H1 (cell line): ENCODE measurements at places on chromosomes 5 and 9.

GRCh38 chr5:14357441-14357840 is 214.3 kb downstream of the TRIO start:
- peak; percentile 52 for DNase-seq
- H3K27ac ChIP-seq: no peak overlapping the region
- peaks cover 5% of the 10 kb centered on the region; the same call in 1 of the 2 replicates for H3K36me3 ChIP-seq
- H3K27me3 ChIP-seq: no peaks in the 10 kb centered on the region
- H3K4me3 ChIP-seq: peak overlapping the region; percentile 7; the same call in 1 of the 2 replicates
- peaks cover 11% of the 10 kb centered on the region for H3K4me1 ChIP-seq

GRCh38 chr5:142929587-142929986 is 159.4 kb downstream of the ARHGAP26 start:
- H3K36me3 ChIP-seq: no peaks in the 10 kb centered on the region; the same call in 1 of the 2 replicates
- no peak overlapping the region for H3K4me3 ChIP-seq
- no peaks in the 10 kb centered on the region; the same call in 1 of the 2 replicates for H3K4me1 ChIP-seq
- no peaks in the 10 kb centered on the region for H3K27me3 ChIP-seq
- H3K27ac ChIP-seq: no peak overlapping the region

- DNase-seq: no peak
- H3K27me3 ChIP-seq: no peaks in the 10 kb centered on the region
- no peaks in the 10 kb centered on the region for H3K36me3 ChIP-seq
- no peaks in the 10 kb centered on the region; the same call in 1 of the 2 replicates for H3K4me1 ChIP-seq
These were observed 181.7 kb upstream of the S1PR3 start for GRCh38 chr9:88809355-88810161.

GRCh38 chr9:84823421-84824271 is 154.1 kb downstream of the NTRK2 start:
- no peaks in the 10 kb centered on the region for H3K27me3 ChIP-seq
- no peaks in the 10 kb centered on the region for H3K4me1 ChIP-seq
- no peak for DNase-seq
- H3K27ac ChIP-seq: no peak overlapping the region
- no peaks in the 10 kb centered on the region; the same call in 1 of the 2 replicates for H3K36me3 ChIP-seq

DNA sequence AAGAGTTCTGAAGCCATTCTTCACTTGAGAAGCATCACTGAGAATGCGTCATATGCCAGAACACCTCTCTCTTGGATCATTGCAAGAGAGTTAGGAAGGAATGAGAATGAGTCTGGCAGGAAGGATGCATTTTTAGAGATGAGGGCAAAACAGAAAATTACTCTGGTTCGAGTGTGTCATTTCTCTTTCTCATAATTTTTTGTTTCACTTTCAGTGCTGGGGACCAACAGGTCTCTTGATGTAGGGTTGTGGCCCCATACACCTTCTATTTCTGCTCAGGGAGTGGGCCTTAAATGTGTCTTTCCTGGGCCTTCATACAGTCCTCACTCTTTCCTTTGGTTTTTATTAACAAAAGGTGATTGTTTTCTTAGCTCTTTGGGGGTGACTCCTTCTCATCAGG is 302.4 kb downstream of the NR3C1 start:
- no peaks in the 10 kb centered on the region for H3K27me3 ChIP-seq
- no peak for DNase-seq
- no peaks in the 10 kb centered on the region for H3K4me1 ChIP-seq
- no peaks in the 10 kb centered on the region for H3K36me3 ChIP-seq
- H3K4me3 ChIP-seq: no peak overlapping the region
